Inflammatory macrophage (primary cell): ENCODE measurements at places on chromosomes 11 and 22.

DNA sequence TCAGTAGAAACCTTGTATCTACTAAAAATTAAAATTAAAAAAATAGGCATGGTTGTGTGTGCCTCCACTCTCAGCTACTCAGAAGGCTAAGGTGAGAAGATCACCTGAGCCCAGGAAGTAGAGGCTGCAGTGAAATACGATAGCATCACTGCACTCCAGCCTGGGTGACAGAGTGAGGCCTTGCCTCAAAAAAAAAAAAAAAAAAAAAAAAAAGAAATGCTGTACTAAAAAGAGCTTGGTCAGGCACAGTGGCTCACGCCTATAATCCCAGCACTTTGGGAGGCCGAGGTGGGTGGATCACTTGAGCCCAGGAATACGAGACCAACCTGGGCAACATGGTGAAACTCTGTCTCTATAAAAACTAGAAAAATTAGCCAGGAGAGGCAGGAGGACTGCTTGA lies 36.5 kb downstream of the SBF2 start:
- DNase-seq: no peak

DNA sequence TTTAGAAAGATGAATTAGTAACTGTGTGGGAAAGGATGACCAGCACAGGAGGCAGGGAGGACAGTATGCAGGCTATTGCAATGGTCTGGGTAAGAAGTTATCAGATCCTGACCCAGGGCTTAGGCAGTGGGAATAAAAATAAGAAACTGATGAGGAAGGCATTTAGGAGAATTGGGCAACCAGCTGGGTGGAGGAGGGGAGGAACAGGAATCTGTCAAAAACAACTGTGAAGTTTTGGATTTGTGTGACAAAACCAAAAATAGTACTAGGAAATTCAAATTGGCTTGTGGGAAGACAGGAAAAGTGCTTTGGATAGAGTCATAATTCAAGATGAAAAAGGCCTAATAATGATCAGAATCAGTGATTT lies 27.9 kb downstream of the MMP13 start:
- DNase-seq: peak; percentile 10

DNA sequence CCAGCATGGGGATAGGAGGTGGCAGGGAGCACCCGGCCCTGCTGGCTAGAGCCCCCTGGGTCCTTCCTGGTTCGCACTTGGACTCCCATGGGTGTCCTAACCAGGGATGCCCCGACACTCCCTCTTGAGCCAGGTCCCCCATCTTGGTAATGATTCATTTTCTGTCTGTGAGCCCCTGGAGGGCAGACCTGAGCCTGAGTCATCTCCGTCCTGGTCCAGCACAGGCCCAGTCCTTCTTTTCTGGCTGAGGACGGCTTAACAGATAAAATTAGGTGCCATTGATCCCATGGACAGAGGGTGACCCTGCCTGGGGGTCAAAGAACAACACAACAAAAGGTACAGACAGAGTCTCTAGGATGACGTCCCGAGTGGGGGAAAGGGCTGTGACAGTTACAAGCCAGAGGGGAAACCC lies 3.5 kb downstream of the RHOD start:
- DNase-seq: no peak

GRCh38 chr11:47480762-47481161 lies 31.8 kb upstream of the RAPSN start:
- DNase-seq: peak; percentile 16

GRCh38 chr11:125343086-125343717 lies 152.9 kb downstream of the FEZ1 start:
- no peak for DNase-seq

GRCh38 chr22:26592421-26592891 lies 2.5 kb upstream of the TPST2 start:
- DNase-seq: peak; percentile 46

- peak; percentile 91 for DNase-seq
Observed at GRCh38 chr11:85647604-85648299, at the start of gene TMEM126A. Gene TMEM126A, plus strand, starts transcription at chr11:85647967. Its CDS starts 2,289 bp downstream, at chr11:85650256.

- no peak for DNase-seq
Observed at GRCh38 chr11:61980783-61981541, 13.5 kb upstream of the FTH1 start.

GRCh38 chr11:47177229-47177845 lies 658 bp upstream of the ARFGAP2 start:
- DNase-seq: peak; percentile 92

DNA sequence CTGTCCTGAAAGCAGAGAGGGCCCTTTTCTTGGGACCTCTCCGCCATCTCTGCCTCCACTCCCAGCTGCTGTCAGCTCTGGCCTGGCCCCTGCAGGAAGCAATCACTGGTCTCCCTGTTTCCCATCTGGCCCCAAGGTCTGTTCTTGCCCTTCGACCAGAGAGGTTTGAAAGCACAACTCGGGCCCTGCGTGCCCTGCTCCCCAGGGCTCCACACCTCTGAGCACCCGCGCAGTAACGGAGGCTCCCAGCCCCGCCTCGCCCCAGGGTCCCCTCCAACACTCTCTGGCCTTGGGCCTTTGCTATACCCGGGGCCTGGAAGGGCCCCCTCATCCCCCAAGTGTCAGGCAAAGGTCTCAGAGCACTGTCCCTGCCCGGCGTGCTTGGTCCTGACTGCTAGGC lies 7.8 kb upstream of the CD81 start:
- DNase-seq: no peak

- no peak for DNase-seq
Observed at GRCh38 chr11:2267851-2268728, 2.3 kb downstream of the ASCL2 start.

DNA sequence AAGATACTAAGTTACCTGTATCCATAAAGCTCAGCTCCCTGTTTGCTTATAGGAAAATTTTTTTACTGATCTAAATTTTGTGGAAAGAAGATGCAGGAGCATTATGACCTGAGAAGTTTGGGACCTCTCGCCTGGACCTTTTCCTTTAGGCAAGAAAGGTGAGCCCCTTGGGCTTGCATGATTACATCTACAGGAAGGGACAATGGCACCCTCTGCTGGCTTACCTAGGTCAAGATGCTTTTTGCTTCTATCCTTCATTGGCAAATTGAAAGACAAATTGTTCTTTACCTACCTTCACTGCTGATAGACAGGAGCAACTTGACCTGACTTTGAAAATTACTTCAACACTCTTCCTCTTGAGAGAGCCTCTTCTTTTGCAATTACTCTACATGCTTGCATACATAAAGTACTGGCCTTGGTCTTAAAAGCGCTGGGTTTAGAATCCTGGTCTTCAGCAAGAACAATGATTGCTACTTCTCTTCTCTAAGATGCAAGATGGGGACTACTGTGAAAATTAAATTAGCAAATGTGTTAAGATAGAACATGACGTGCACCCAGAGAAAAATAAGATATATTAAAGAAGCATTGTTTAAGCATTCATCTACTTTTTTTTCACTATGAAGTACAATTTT lies 147.2 kb downstream of the TRPC6 start:
- DNase-seq: no peak

- DNase-seq: no peak
Observed at GRCh38 chr11:16179676-16180075, 176.7 kb downstream of the SOX6 start.

GRCh38 chr22:49157529-49158339 lies 669.9 kb downstream of the BRD1 start:
- DNase-seq: no peak

- peak; percentile 53 for DNase-seq
Observed at GRCh38 chr22:39236321-39237317, 8.2 kb downstream of the PDGFB start.

- no peak for DNase-seq
Observed at GRCh38 chr11:66476841-66477251, 3.4 kb upstream of the DPP3 start.

DNA sequence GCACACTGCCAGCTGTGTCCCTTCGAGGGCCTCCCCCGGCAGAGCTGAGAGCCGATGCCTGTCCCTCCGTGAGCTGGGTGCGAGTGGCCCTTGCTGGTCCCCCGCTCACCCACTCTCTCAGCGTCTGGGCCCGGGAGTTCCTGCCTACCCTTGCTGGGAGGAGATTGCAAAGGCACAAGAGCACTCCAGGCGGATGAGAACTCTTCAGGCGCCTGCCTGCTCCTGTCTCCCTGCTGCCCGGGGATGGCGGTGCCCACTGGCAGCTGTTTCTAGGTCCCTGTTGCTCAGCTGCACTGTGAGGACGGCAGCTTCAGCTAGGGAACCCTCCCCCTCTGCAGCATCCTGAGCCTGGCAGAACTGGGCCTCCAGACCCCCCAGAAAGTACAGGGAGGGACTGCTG lies 61.1 kb downstream of the FLRT1 start:
- no peak for DNase-seq

DNA sequence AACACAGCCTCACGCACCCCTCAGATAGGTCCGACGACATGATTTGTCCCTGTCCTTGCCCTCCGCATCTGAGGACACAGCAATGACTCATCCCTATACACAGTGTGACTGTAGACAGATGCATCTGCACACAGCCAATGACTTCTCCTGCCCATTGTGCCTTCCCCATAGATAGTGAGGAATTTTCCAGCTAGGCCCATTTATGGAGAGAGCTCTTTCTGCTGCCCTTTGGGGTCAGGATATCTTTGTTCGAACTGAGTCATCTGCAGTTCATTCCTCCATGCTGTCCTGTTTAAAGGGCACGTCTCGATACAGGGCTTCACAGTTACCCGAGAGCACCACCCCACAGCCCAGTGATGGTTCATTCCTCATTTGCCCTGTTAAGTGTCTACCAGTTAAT lies 96.7 kb downstream of the LARGE1 start:
- no peak for DNase-seq

- no peak for DNase-seq
Observed at GRCh38 chr11:47308050-47308823, 38.3 kb downstream of the MADD start.

GRCh38 chr22:46233231-46233630 lies 16.9 kb downstream of the CDPF1 start:
- peak; percentile 91 for DNase-seq

DNA sequence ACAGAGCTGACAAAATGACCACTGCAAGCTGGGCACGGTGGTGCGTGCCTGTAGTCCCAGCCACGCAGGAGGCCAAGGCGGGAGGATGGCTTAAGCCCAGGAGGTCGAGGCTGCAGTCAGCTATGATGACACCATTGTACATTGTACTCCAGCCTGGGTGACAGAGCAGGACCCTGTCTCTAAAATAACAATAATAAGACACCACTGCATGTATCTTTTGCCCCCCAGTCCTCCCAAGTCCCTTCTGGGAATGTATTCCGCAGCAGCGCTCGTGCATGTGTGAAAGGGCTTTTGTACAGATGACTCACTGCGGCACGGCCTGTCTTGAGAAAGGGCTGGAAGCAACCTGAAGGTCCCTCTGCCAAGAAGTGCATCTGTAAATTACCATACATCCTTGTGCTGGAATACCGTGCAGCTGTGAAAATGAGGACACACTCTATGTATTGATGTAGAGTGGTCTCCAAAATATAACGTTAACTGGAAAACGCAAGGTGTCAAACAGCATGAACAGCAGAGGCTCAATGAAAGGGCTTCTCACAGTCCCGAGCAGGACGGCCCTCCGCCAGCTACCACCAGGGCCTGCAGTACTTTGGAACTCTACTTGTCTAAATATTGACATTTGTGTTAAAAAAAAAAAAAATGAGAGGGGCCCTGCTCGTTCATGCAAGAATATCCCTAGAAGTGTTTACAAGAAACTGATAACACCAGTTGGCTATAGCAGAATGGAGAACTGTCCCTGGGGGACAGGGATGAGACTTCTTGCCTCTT lies 9.0 kb upstream of the CDC42EP2 start:
- DNase-seq: no peak

DNA sequence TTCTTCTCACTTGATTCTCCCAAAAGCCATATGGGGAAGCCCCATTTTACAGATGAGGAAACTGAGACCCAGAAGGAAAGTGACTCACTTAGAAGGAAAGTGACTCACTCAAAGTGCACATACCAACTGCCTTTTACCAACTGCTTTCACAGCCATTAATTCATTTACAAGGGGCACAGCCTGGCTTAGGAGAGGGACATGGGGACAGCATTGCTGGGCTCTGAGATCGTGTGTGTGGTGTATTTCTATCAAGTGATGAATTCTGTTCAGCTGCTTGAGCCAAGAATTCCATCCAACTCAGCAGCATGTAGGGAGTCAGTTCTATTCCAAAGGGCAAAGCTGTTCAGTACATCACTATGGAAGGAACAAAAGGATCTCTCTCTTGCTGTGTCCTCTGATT lies 23.5 kb upstream of the PAK1 start:
- DNase-seq: no peak

- DNase-seq: peak; percentile 76
Observed at GRCh38 chr11:36376888-36377758, 81.0 kb downstream of the PRR5L start.

DNA sequence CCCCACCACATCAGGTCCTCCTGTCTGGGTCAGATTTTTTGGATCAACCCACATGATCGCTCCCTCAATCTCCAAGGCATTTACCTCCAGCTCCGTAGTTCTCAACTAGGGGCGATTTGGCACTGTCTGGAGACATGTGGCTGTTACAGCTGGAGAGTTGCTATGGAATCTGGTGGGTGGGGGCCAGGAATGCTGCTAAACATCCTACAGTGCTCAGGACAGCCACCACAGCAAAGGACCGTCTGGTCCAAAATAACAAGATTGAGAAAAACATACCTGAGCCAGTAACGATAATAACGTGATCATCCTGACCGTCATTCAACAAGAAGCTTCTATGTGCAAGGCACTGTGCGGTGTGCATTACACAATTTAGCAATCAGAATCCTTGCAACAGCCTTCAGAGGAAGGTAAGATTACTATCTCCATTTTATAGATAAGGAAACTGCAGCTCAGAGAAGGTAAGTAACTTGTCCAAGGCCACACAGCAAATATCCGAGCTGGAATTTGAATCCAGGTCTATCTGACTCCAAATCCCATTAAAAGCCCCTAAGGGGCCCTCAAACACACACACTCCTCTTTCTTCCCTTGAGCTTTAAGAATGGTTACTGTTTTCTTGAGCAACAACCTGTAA lies 14.3 kb upstream of the CRY2 start:
- no peak for DNase-seq

DNA sequence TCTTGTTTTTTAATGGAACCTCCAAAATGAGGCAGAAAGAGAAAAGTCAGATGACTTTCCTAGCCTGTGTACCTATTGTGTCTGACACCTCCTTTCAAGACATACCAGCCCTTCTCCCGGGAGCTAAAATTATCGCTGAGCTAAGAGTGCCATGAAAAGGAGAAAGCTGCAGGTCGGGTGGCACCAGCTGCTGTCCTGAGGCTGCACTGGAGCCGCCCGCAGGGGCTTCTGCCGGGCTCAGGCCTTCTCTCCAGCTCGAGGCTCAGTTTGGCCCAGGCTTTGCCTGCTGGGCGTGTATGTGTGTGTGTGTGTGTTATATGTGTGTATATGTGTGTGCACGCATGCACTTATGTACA lies 27.7 kb upstream of the RAB1B start:
- no peak for DNase-seq
